ENCODE measurements at places on chromosomes 13 and 19.

DNA sequence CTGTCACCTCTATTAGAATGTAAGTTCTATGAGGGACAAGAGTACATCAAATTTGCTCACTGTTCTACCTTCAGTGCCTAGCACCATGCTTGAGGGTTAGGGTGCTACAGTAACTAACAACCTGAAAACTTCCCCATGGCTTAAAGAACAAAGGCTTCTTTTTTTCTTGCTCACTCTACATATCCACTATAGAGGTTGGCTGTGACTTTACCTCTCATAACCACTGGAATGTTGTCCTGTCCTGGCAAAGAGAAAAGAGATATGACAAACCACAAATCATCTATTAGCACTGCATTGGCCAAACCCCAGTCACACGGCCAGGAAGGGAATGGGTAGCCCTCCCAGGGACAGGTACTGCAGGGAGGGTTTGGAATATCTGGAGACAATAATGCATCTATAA, 23.2 kb upstream of the ACOD1 start:
- DNase-seq: no peak

- no peak for DNase-seq
These were observed 14.7 kb upstream of the LILRB4 start for GRCh38 chr19:54648129-54648528.

DNA sequence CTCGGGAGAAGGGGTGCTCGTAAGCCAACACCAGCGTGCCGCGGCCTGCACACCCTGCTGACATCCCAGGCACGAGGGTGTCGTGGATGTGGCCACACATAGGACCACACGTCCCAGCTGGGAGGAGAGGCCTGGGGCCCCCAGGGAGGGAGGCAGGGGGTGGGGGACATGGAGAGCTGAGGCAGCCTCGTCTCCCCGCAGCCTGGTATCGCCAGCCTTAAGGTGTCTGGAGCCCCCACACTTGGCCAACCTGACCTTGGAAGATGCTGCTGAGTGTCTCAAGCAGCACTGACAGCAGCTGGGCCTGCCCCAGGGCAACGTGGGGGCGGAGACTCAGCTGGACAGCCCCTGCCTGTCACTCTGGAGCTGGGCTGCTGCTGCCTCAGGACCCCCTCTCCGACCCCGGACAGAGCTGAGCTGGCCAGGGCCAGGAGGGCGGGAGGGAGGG, 2.4 kb downstream of the IZUMO4 start:
- DNase-seq: no peak

DNA sequence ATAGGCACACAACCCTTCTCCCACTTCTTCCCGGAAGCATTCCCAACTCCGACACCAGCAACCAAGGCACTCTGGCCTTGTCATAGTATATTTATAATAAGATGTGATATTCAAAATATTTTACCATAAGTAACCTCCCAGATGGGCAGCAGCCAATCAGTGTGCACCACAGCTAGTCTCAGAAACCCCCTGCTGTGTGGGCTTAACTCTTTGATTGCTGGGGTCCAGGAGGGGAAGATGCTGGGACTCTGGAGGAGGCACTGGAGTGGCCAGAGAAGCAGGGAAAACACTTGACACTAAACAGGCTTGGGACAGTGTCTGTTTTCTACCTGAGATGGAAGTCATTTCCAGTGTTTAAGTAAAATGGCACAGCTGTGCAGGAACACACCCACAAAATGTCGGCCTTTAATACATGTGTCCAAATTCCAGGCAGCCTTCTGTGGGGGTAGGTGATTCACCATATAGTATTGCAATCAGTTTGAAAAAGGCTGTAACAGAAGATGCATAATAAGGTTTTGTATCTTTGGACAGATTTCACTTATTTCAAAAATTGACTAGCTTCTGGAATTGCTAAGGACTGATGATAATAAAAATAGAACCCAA, 100.7 kb downstream of the MBNL2 start:
- DNase-seq: no peak

- no peak for DNase-seq
These were observed 28.8 kb downstream of the NUMBL start for GRCh38 chr19:40661616-40662015.

DNA sequence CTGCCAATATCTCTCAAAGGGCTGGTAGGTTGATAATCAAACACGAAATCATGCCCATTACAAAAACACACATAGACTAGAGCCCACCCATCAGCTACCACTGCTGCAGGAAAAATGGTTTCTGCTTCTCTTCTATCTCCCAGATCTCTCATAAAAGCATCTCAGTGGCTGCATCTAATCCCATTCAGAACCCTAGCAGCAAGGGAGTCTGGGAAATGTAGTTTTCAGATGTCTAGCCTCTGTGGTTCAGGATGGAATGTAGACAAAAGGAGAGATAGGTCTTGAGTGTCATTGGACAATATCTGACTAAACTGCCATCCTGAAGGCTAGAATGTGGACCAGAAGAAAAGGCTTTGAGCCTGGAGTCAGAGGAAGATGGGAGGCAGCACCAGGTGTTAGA, 32.1 kb downstream of the RDH8 start:
- DNase-seq: no peak

DNA sequence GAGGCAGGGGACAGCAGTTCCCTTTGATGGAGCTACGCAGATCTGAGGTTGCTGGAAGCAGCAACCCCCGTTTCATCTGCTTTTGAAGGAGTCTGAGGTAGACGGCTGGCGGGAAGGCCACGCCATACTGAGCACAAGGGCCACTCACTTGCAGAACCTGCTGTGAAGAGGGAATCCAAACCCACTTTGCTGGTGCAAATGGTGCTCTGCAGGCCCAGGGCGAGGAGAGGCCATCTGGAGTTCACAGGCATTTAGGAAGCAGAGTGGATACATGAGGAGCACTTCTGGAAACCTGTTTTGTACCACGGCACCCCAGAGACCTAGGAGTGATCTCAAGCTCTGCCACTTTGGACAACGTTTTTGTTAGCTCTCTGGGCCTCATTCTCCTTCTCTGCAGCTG, 227.8 kb downstream of the UQCRFS1 start:
- no peak for DNase-seq

- DNase-seq: no peak
These were observed 29.9 kb downstream of the SHISA2 start for GRCh38 chr13:26021956-26022355.

Data from inflammatory macrophage treated with lipopolysaccharide for 4 hours (primary cell).